ENCODE measurements at places on chromosomes 2 and 18. TPM values are rescaled to one million over a fixed set of nuclear protein-coding genes. Genes with fewer than 3 reads are reported as not detected.

CACNB4 gene
- total RNA-seq: 0.14 TPM

DNAH7 gene
- total RNA-seq: 0.29 TPM

CRYGD gene
- total RNA-seq: not detected

HOXD9 gene
- 9.8 TPM for total RNA-seq

MTLN gene
- total RNA-seq: 188 TPM

PLB1 gene
- 1.2 TPM for total RNA-seq

NPC1 gene
- 69.5 TPM for total RNA-seq

MGAT4A gene
- 1.5 TPM for total RNA-seq

VIT gene
- total RNA-seq: not detected
